ENCODE measurements at places on chromosomes 13 and 19.

DNA sequence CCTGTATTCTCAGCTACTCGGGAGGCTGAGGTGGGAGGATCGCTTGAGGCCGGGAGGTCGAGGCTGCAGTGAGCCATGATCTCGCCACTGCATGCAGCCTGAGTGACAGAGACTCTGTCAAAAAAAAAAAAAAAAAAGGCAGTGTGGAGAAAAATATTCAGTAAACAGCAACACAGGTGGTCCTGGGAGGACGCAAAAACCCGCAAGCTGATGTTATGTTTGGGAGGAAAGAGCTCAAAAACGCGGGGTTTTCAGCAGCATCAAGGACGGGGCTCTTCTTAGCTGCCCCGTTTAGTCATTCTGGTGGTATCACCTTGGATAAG lies 599 bp upstream of the ZNF784 start:
- no peak for DNase-seq

DNA sequence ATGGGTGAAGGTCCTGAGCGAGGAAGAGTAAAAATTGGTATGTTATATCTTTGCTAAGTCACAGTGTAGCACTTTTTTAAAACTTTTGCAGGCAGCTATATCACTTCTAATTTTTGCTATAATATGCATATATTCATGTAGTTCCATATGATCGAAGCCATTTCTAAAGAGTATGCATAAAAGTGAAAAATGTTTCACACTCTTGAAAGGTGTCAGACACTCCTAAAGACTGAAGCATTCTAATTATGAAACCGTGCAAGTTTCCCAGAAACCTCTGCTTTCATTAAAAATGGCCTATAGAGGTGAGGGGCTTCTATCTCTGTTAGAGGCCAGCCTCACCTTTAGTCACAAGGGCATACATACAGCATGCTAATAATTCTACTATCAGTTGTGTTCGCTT lies 128.9 kb downstream of the CDK8 start:
- no peak for DNase-seq

- no peak for DNase-seq
Measured at GRCh38 chr13:53439439-53440225, 411.0 kb downstream of the OLFM4 start.

DNA sequence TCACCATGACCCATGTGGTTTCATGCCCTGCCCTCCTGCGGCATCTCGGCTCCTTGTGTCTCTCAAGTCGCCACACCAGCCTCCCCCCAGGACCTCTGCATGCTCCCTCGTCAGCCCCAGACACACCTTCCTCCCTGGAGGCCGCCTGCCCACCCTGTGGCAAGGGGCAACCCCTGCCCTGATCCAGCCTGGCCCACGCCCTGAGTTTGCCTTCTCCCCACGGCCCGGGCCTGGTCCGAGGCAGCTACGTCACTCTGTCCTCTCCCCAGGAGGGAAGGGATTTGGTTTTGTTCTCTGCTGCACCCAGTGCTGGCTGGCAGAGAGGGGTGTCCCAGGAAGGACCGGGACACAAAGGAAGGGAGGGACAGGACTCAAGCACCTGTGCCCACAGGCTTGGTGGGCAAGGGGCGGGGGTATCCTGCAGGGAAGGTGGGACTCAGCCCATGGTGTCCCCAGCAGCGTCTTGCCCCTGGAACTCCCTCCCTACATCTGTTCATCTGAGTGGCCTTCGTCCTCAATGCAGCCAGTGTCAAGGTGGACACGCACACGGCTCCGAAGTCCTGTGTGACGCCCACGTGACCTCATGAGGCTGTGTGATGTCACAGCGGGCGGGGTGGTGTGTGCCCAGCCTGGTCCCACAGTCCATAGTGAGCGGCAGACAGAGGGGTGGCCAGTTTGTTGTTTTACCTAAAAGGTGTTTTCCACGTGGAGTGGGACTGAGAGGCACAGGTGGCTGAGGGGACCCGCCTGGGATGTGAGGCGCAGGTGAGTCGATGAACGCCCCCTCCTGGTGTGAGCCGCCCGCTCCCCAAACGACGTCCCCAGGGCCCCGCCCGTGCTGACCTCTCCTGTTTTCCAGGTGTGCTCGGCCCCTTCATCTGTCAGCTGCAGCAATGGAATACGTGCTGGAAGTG lies at the start of gene TEX29:
Gene TEX29, plus strand, starts transcription at position 645 of the 914 bp plus-strand sequence. Its CDS starts 249 bp downstream, at position 894.
- DNase-seq: no peak

DNA sequence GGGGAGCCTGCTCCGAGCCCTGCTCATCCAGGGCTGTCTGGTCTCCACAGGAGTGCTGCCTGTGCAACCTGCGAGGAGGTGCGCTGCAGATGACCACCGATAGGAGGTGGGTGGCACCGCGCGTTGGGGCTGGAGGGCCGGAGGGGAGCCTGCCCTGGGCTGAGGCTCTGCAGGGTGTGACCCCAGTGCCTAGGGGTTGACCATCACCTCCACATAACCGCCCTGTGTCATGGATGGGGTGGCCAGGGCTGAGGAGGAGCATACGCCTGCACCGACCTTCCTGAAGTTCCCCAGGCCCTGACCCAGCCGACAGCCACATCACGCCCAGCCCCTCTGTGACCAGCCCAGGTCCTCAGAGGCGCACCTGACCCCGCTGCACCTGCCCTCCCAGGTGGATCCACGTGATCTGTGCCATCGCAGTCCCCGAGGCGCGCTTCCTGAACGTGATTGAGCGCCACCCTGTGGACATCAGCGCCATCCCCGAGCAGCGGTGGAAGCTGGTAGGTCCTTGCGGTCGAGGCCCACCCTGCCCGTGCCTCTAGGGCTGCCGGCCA lies 168.7 kb downstream of the KDM4B start:
- DNase-seq: no peak
